ENCODE measurements at places on chromosomes 11 and 22.

- no peak for DNase-seq
Measured at GRCh38 chr11:76708972-76709660, 38.6 kb upstream of the LRRC32 start.

GRCh38 chr11:68003846-68004550, at the start of gene UNC93B1:
TSS of gene UNC93B1 (minus strand) at chr11:68004097. CDS start at chr11:68004043, 54 bp downstream.
- DNase-seq, result peak; percentile 89

GRCh38 chr11:75286826-75287465, 46.4 kb downstream of the TPBGL start:
- no peak for DNase-seq

- no peak for DNase-seq
Measured at GRCh38 chr11:32435511-32435941, at the start of gene WT1. TSS of gene WT1 (minus strand) at chr11:32435539.

DNA sequence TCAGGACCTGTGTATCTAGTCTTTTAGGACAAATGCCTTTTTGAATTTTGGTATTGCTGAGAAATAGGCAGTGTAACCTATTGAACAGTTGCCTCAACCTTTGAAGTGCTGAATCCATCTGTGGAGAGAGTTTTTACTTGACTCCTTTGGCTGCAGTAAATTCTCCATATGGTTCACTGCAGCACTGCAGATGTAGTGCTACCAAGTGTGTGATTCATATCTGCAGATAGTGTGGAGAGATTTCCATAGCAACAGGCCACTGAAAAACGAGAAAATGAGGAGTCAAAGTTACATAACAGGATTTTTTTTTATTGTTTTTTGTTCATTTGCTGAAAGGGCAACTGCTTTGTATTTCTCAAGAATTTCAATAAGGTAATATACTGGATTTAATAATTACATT, 356.1 kb downstream of the RAB38 start:
- no peak for DNase-seq

DNA sequence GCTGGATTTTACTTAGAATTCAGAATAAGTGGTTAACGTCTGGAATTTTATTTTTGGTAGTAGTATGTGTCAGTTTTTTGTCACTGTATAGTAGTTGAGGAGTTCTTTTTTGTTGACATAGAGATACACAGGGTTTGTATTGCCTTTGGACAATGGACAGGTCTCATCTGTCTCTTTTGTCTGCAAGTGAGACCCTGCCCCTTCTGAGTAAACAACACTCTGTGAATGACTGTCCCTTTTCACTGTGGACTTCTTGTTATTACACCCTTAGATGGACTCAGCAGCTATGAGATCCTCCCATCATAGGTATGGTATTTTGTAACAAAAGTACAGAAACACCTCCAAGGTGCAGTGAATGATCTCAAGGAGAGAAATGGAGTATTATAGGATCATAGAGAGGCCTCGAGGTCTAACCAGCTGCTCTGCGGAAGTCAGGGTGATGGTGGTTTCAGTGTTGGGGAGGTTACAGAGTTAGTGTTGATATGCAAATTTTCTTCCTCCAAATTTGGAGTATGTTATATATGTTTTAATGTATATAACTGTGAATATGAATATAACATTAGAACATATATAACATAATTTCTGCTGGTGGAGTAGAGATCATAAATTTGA, 7.8 kb downstream of the PPP6R3 start:
- DNase-seq, result no peak

- DNase-seq, result no peak
Measured at GRCh38 chr11:126808836-126809235, 191.7 kb downstream of the KIRREL3 start.

DNA sequence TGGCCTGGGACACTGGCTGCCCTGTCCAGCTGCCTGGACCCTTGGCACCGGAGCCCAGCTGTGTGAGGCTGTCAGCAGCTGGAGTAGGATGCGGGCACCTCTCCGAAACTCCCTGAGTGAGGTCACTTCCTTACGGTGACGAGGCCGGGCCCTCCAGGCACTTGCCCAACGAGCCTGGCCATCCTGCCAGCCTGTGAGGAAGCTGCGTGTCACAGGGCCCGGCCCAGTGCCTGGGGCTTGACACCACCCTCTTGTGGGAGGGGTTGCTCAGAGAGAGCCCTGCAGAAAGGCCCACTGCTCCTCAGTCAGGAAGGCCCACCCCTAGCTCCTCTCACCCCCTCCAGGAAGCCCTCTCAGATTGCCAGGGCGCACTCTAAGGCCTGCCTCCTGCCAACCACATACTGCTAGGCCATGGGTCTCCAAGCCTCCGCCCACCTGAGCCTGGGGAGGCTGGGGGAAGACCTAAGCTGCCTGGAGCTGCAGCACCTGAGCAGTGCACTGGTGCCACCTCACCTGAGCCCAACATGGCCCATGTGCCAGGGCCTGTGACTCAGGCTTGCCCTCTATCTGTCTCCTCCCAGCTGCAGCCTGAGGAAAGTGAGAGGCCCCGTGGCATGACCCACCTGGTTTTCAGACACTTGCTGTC, 4.3 kb upstream of the PHLDA2 start:
- DNase-seq, result peak; percentile 78

GRCh38 chr22:38981992-38982927, at the start of gene APOBEC3B:
TSS of gene APOBEC3B (plus strand) at chr22:38982347. CDS start at chr22:38982454, 107 bp downstream.
- peak; percentile 92 for DNase-seq

- no peak for DNase-seq
Measured at GRCh38 chr11:133936136-133936535, 20.6 kb downstream of the IGSF9B start.

Data from femur (tissue), 1 donor.